ENCODE measurements at places on chromosomes 5 and 9. TPM values are rescaled to one million over a fixed set of nuclear protein-coding genes. Genes with fewer than 3 reads are reported as not detected.

DNA sequence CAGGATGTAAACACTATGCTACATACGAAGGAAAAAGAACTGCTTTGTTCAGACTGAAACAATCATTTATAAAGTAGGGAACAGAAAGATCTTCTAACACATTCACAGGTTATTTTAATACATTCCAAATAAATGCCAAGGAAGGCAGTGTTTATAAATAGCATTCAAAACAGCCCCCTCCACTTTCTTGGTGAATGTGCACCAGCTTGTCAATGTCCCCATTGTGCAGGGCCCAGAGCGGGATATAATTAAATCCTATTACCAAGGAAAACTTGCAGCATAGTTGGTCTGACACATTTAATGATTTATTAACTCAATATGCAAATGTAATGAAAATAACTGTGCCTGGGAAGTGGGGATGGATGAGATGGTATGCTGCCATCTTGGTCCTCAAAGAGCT lies 135.9 kb upstream of the RAD23B start:
- no peak for DNase-seq

DNA sequence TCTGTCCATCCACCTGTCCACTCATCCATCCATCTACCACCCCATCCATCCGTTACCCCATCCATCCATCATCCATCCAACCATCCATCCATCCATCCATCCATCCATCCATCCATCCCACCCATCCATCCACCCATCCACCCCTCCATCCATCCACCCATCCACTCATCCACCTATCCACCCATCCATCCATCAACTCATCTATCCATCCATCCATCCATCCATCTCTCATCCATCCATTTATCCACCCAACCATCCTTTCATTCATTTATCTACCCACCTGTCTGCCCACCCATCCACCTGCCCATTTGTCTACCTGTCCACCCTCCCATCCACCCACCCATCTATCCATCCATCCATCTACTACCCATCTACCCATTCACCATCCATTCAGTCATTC lies 84.1 kb upstream of the ASS1 start:
- DNase-seq: no peak

GRCh38 chr5:108181975-108182374 lies 199.9 kb downstream of the FBXL17 start:
- DNase-seq: no peak

GRCh38 chr5:121432-121831 lies 29.5 kb downstream of the PLEKHG4B start:
- DNase-seq: no peak

DNA sequence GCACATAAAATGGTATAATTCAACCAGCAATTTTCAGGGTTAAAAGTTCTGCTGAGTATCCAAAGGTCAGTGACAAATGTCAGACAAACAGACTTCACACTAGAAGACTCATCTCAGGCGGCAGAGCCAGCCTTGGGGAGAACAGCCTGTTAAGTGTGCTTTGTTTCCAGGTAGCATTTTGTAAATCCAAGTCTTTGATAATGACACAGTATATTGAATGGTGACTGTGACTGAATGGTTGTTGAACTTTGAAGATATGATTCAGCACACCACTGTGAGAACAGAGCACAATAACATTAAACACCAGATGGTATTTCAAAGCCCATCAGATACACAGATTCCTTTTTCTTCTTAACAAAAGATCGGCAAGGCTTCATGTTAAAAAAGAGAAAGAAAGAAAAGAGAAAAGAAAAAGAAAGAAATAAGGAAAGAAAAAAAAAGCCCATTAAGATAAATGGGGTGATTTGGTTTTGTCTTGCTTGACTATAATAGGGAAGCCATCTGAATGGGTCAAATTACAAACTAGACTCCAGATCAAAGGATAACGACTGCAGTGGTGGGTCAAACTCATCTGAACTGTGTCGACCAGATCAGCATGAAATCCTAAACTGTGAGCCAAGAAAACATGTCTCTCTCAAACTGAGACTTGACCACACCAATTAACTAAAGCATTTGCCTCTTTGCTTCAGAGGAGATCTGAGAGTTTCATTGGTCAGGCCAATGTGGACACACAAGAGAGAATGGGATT lies 313.0 kb upstream of the ZNF608 start:
- no peak for DNase-seq

GRCh38 chr5:150065346-150065745 lies 21.0 kb downstream of the CSF1R start:
- no peak for DNase-seq

GRCh38 chr5:1167728-1168709 lies 33.4 kb upstream of the SLC6A19 start:
- DNase-seq: peak; percentile 74

GRCh38 chr5:151663617-151664293 lies 23.0 kb downstream of the SPARC start:
- DNase-seq: no peak

DNA sequence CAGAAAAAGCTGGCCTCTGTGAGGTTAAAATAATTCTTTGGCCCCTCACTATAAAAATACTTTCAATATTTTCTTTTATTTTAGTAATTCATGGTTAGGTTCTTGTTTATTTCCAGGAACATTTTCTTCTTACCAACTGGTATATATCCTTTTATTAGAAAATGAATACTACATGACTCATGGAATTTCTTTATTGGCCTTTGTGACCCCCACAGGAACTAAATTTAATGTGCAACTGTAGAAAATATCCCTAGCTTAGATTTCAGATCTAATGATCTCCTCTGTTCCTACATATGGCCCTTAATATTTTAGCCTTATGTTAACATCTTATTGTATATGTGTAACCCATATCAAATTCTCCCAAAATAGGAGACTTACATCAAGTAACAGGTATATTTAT lies 429.9 kb downstream of the NR2F1-AS1 start:
- no peak for DNase-seq

DNA sequence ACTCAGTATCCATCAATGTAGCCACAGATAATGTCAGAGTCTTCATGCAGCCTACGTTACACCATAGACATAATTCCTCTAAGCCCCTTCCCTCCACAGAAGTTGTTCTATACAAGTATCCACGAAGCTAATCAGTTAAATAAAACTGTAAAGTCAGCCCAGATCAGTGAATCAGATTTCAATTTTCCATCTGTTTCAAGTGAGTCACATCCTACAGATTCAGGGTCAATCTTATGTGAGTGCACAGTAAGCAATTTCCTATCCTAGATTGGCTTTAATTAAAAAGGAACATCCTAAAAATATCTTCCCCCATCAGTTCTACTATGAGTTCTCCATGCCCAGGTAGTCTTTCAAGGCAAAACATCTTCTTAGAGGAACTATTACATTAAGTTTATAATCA lies 402.5 kb downstream of the EFNA5 start:
- no peak for DNase-seq

- DNase-seq: no peak
Observed at GRCh38 chr5:67199859-67200258, 3.3 kb upstream of the CD180 start.

DNA sequence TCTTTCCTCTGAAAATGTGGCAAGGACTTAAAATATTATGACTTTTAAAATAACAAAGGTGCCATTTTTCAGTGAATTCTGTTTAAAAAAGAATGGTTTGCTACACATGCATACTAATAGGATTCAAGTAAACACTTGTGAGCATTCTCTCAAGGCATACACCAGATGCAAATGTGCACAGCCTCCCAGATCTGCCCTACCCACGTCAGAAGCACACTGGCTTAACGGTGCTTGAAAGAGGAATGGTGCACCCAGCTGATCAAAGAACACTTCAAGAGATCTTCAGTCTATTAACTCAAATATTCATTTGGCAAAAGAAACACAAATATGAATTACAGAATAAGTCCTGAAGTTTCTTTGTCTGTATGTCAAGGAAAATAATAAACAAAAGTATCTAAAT lies 15.8 kb downstream of the GABRB2 start:
- no peak for DNase-seq

DNA sequence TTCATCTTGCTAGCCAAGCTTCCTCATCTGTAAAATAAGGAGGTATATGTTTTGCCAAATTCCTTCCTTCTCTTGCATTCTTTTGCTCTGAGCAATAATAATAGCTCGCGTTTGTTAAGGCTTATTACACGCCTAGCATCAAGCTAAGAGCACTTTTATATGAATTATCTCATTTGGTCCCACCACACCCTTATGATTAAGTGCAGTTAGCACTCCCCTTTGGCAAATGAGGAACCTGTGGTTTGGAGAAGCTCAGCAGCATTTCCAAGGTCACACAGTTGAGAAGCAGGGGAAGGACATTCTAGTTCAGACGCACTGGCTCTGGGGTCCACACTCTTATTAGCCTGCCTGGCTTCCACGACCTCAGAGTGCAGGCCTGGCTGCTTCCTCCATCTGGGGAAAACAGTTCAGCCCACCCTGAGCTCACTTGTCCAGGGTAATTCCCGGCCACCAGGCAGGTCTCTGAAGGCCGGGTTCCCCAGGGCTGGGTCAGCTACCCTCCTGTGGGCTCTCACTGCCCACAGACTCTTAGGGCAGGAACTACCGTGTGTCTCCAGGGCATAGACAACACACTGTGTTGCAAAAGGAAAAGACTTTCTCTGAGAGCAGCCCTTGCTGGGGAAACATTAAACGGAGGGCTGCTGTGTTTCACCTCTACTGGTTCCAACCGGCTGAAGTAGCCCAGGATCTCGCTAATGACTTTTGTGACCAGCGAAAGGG lies 9.9 kb upstream of the FBP1 start:
- DNase-seq: peak; percentile 80

DNA sequence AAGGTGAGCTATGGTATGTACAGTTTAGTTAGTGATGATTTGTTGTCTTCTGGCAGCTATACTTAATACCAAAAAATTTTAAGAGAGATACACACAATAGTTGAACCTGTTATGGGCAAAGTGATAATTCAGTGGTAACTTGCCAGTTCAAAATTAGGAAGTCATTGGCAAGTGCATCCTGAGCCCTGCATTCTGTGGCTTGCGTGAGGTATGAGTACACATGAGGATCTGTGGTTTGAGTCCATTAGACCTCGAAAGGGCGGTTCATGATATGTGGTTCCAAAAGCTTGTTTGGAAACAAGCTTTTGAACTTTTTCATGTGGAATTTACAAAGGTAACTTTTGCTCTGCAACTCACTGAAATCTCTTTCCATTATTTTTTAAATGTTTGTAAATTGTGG lies 47.0 kb downstream of the GPR21 start:
- no peak for DNase-seq

GRCh38 chr5:172660974-172661373 lies 19.9 kb downstream of the NEURL1B start:
- no peak for DNase-seq

GRCh38 chr5:144487207-144487606 lies 316.5 kb downstream of the KCTD16 start:
- no peak for DNase-seq

DNA sequence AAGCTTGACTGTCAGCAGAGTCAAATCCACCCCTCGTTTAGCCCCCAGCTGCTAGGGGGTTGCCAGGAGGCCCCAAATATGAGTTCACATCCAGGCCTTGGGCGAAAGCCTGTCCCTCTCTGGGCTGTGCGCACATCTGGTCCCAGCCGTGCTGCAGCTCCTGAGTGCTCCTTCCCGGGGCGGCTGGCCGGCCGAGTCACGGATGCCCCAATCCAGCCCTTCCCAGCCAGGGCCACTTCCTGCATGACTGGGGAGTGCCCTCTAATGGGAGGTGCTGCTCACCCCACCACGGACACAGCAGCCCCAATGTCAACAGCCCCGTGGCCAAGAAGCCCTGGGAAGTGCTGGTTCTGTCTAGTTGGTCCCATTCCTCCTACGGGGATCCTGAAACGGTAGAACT lies 103.5 kb upstream of the FCN2 start:
- no peak for DNase-seq

DNA sequence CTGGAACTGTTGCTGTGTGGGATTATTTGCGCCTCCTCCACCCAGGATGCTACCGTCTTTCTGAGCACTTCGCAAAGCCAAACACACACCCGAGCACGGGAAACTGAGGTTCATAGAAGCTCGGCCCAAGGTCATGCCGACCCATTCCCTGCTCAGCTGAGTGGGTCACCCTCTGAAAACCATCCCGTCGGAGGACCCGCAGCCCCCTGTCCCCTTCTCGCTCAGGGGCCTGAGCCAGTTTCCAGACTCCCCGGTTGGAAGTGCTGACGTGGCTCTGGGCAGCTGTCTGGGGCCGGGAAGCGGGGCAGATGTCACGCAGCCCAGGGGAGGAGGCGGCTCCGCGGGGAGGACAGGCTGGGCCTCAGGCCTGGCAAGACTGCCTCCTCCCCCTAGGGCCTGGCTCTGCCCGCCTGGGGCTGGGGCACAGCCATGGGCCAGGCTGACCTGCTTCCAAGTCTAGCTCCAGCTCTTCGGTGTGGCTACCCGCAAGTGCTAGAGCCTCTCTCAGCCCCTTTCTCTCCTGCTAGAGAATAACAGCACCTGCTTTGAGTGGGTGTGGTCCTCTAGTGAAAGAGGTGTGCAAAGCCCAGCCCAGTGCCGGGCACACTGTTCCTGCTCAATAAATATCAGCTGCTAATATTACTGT lies 9.9 kb upstream of the CXXC5 start:
- peak; percentile 99 for DNase-seq

DNA sequence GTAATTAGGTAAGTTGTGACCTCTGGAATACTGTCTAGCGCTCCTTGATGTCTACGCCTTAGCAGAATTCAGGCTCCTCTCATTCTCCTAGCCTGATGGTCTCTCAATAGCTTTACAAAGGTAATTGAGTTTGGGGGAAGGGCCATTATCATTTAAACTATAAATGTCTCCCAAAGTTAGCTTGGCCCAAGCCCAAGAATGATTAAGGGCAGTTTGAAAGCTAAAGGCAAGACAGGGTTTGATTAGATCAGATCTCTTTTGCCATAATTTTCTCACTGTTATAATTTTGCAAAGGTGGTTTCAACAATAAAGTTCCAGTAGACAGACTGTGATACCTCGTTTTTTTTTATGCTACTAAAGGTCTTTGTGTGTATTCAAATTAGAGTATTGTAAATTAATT lies 3.7 kb upstream of the SLC30A5 start:
- no peak for DNase-seq

The CCDC192 gene
- not detected for total RNA-seq

The FBP1 gene
- total RNA-seq: 0.96 TPM

The CCDC171 gene
- 9.1 TPM for total RNA-seq

The SPATA31E1 gene
- total RNA-seq: not detected

The SHOC1 gene
- total RNA-seq: not detected

The IL17B gene
- not detected for total RNA-seq

The ATP6V1G1 gene
- total RNA-seq: 62.6 TPM

The CTSV gene
- total RNA-seq: 4.0 TPM
